Activated naive CD8-positive, alpha-beta T cell treated with anti-CD3 and anti-CD28 coated beads, Interleukin-2, amount 10 ng/mL, durations not matched to agents 7 days and 5 days (primary cell): ENCODE measurements at places on chromosomes 12 and 14. TPM values are rescaled to one million over a fixed set of nuclear protein-coding genes. Genes with fewer than 3 reads are reported as not detected.

GPR68 gene
- 28.0 TPM for total RNA-seq

FGF6 gene
- not detected for total RNA-seq

OR10A7 gene
- not detected for total RNA-seq

HOXC13 gene
- total RNA-seq: not detected

TOMM20L gene
- not detected for total RNA-seq

- DNase-seq: no peak
Measured at GRCh38 chr14:101062065-101062450, 158.5 kb upstream of the RTL1 start.

DNA sequence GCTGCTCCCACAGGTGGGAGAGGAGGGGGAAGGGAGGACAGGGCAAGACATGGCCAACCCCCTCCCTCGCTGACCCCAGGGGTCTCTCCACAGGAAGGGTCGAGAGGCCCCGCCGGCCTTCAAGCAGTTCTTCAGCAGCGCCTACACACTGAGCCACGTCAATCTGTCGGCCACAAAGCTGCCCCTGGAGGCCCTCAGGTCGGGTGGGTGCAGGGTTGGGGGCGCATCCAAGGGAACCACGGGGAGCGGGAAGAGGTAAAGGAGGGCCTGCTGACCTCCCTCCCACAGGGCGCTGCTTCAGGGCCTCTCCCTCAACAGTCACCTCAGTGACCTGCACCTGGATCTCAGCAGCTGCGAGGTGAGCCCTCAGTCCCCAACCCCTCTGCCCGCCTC is 6.1 kb downstream of the CARMIL3 start:
- DNase-seq: no peak

DNA sequence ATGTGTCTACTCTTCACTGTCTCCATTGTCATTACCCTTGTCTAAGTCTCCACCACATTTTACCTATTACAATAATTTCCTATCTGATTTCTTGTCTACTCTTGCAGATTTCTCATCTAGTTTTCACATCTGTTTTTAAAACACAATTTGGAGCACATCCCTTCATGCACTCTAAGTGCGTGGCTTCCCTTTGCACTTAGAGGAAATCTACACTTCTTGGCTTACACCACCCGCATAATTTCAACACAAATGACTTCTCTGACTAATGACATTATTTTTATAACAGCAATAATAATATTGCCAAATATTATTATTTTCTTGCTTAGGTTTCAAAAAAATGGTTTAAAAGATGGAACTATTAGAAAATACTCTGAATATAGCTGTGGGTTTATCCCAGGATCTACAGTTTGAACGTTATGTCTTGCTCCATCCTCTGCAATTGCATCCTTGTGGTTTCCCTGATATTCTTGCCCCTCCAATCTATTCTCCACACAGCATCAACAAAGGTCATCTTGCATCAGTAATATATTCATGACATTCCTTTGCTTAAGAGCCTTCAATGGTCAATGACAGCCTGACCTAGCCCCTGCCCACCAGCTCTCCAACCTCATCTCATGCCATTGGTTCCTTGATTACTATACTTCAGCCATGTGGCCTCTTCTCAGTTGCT is 153.7 kb downstream of the SLC25A21 start:
- DNase-seq: no peak

DNA sequence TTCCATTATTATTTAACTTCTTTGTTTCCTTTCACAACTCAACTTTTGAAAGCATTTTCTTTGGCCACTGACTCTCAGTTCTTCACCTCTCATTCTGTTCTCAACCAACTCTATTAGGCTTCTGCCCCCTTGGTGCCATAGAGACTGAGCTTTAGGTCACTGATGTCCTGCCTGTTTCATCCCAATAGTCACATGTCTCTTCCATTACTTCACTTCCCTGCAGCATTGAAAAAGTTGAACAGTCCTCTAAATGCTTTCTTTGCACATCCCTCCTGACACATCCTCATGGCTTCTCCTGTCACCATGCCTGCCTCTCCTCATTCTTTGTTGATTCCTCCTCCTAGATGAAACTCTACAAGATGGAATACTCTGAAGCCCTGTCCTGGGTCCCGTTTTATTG is 2.7 kb downstream of the CLEC12A start:
- DNase-seq: no peak

DNA sequence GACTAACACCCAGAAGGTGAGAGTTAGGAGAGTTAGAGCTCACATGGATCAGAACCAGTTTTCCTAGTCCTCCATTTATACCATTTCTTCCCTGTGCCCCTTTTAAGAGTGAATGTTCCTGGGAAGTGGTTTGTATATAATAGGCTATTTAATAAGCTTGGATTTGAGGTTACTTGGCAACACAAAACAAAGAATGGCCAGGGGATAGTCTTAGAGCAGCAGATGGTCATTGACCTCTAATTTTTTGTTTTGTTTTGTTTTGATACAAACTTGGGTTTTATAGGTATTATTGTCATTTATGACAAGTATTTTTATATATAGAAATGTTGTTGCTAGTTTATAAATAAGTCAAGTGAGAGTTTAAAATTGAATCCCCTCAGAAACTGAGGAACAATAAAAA is 35.8 kb downstream of the VEZT start:
- DNase-seq: no peak

- DNase-seq: no peak
Measured at GRCh38 chr14:96514694-96515093, 12.5 kb downstream of the PAPOLA start.

DNA sequence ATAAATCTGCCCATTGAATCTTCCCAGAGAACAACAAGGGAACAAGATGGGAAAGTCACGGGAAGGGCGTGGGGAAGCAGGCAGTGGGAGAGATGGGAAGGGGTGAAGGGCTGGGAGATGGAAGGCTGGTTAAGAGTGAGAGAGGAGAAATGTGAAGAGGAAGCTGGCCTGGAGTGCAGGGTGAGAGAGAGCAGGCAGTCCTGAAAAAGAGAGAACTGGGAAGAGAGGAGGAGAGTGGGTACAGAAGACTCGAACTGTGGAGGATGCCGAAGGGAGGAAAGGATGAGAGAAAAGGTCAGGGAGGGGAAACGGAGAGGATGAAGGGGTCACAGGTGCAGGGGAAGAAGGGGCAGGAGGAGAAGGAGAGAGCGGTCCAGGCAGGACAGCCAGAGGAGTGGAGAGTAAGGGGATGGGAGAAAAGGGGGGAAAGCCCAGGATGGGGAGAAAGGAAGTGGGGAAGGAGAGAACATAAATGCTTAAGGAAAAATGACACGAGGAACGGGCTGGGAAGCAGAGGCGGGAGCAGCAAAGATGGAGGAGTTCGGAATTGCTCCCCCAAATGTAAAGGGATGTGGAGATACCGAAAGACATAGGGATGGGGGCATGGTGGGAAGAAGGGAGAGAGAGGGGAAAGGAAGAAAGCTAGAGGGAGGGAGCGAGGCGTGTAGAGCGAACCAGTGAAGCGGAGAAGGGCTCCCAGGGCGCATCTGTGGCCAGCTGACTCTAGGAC is 1.2 kb downstream of the PIANP start:
- DNase-seq: no peak

GRCh38 chr12:75807494-75807893 is 224.1 kb downstream of the PHLDA1 start:
- no peak for DNase-seq

- DNase-seq: no peak
Measured at GRCh38 chr12:50568338-50569091, 63.7 kb downstream of the DIP2B start.

DNA sequence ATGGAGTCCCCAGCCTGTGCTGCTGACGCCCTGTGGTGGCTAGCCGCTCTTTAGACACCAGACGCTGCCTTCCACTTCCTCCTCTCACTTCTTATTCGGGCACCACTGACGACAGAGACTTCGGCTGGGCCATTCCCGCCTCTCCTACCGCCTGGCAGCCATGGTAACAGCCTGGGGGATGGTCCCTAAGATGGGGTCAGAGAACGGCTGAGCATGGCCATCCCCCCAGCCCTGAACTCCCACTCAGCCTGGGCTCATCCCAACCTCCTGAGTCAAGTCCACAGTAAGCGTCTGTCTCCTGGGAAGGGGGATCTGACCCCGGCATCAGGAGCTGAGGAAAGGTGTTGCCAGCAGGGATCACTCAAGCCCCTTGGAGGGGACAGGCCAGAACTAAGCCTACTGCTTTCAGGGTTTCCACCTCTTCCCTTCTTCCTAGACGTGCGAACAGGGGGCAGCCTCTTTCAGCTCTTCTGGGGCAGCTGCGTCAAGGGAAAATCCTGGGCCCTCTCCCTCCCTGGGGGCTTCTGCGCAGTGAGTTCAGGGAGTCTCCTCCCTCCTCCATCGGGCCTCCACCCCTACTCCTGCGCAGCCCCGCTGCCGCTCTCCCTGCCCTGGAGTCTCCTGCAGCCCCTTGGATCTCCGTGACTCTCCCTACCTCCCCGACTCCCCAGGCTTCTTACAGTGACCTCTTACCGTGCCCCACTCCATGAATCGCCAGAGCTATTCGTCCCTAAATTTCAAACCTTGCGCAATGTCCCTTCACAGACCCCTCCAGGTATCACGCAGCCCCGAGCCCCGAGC is 643 bp upstream of the TAMALIN start:
- DNase-seq: no peak
